ENCODE measurements at places on chromosomes 16 and 17. TPM values are rescaled to one million over a fixed set of nuclear protein-coding genes. Genes with fewer than 3 reads are reported as not detected.

The FNDC8 gene
- 0.20 TPM for total RNA-seq

The SCGB1C2 gene
- not detected for total RNA-seq

The KRT39 gene
- not detected for total RNA-seq

The CCL11 gene
- total RNA-seq: 0.97 TPM

The CCL17 gene
- not detected for total RNA-seq

DNA sequence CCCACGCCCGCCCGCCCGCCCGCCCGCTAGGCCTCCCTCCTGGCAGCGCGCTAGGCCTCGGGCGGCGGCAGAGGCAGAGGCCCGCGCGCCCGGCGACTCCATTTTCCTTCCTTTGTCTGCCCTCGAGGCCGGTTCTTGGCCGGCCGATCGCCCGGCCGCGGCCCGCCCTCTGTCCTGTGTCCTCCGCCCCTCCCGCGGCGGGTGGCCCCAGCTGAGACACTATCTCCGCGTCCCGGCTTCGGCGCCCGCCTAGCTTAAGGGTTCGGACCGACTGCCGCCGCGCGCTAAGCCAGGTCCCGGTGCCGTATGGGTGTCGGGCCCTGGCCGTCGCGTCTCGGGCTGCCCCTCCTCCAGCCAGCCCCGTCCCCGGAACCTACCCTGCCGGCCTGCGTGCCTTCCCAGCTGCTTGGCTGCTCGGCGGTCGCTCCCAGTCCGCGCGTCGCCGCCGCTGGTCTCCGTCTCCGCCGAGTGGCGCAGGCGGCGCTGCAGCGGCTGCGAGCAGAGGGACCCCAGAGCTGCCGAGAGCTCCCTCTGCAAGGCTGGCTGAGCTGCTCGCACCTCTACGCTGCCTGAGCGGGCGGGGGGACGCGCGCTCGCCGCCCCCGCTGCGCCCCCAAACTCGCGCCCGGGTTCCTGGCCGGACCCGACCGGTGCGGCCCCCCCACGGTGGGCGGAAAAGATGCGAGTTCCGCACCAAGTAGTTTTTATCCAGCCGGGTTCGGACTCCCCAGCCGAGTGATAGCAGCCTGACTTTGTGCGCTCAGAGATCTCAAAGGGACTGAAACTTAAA lies 787 bp downstream of the CTCF start:
- ATAC-seq: peak; percentile 36

- ATAC-seq: no peak
Observed at GRCh38 chr17:47620503-47621245, 29.0 kb upstream of the KPNB1 start.

GRCh38 chr17:39667945-39668924 lies at the start of gene PNMT:
Gene PNMT (plus strand): TSS chr17:39668453. CDS start chr17:39668476, 23 bp downstream.
- ATAC-seq: peak; percentile 50

DNA sequence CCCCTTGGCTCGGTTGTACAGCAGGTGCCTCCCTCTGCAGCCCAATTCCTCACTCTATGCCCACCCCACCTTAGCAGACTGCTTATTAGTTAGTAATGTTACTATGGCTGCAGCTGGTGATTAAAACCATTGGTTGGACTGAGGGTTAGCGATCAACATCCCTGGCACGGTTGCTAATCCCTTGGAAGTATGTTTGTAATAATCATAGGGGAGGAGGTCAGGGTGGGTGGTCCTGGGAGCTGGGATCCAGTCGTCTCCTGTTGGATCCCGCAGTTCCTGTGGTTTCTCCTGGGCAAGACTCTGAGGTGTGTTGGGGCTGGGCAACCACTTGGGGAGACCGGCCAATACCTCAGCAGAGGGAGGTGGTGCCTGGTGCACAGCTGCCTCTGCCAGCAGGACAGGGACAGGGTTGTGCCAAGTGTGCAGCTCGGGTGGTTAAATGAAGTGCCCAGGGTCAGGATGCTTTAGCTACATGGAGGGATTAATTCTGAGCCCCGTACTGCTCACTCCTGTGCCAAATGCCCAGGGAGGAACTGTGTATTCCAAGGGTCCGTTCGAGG lies 38.0 kb downstream of the FZD2 start:
- ATAC-seq: no peak

GRCh38 chr17:17905036-17905320 lies 67.2 kb downstream of the TOM1L2 start:
- no peak for ATAC-seq

DNA sequence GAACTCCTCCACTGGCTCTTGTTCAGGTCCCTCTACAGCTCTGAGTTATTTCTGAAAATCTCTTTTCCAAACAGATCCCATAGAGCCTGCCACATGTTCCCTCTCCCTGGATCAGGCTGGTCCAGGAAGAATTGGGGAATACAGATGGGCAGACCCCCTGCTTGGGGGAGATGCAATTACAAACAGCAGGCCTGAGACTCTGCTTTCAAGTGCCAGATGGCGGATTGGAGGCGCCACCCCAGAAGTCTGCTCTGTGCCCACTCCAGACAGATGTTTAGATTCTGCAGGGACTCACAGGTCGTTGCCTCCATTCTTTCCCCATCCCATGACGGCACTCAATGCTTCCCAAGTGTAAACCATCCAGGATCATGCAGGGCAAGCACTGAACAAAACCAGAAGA lies 316.6 kb downstream of the SLC39A11 start:
- no peak for ATAC-seq

- no peak for ATAC-seq
Observed at GRCh38 chr16:48310908-48311641, 63.7 kb upstream of the ABCC11 start.

DNA sequence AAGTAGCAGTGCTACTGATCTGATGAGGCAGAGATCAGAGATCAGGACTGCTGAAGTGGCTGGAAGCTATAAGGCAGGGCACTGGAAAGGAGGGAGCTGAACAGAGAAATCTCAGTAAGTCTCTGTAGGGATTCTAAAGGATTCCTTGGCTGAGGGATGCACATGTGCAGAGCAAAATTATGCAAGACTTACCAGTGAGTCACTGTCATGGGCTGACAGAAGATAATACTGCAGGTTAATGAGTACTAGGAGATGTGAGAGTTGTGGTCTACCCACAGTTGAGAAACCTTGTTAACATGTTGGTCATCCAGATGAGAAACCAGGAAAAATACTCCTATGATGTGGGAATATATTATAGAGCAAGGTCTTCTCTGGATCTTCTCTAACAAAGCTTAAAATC lies 378.1 kb downstream of the HAPSTR1 start:
- no peak for ATAC-seq

- peak; percentile 81 for ATAC-seq
Observed at GRCh38 chr16:14302031-14302398, 230.9 kb downstream of the MRTFB start.

- no peak for ATAC-seq
Observed at GRCh38 chr16:58211245-58211644, 13.3 kb upstream of the CSNK2A2 start.

GRCh38 chr16:87439926-87440325 lies 47.8 kb downstream of the MAP1LC3B start:
- no peak for ATAC-seq

- ATAC-seq: no peak
Observed at GRCh38 chr16:85753559-85753958, 2.7 kb upstream of the C16orf74 start.

Measured in motor neuron (in vitro differentiated cells).